Activated CD8-positive, alpha-beta T cell treated with anti-CD3 and anti-CD28 coated beads for 36 hours (primary cell): ENCODE measurements at places on chromosomes 6 and 20. TPM values are rescaled to one million over a fixed set of nuclear protein-coding genes. Genes with fewer than 3 reads are reported as not detected.

GRCh38 chr6:144585217-144585814 is 300.2 kb downstream of the UTRN start:
- peaks cover 8% of the 10 kb centered on the region for H3K36me3 ChIP-seq
- no peak for DNase-seq
- H3K4me1 ChIP-seq, result peaks cover 46% of the 10 kb centered on the region
- H3K27ac ChIP-seq, result no peak overlapping the region
- H3K27me3 ChIP-seq, result no peaks in the 10 kb centered on the region

DNA sequence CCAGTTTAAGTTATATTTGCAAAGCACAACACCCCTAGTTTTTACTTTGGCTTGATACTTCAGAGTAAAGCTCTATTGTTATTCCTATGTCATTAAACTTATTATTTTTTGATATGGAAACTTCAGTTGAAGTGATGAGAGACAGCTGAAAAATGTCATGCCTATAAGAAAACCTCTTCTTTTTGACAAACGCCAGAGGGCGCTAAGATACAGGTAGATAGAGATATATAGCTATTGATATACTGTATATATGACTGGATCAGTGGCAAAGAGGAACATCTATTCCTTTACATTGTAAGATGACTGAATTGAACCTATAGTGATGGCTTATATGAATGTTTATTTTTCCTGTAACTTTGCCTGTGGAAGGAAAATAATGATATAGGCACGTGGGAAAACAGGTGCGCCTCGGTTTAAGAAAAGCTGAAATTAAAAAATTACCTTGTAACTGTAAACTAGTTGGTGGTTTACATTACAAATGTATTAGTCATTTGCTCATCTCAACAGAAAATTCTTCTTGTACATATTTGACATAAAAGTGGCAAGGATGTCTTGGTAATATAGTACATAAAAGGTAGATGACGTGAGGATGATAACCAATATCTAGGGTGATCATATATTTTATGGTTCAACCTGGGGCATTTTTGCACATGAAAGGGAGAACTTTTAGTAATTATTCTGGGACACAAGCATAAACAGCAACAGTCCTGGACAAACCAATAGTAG is 74.1 kb downstream of the LAMA4 start:
- no peaks in the 10 kb centered on the region for H3K36me3 ChIP-seq
- H3K4me1 ChIP-seq, result no peaks in the 10 kb centered on the region
- H3K4me3 ChIP-seq, result no peak overlapping the region

DNA sequence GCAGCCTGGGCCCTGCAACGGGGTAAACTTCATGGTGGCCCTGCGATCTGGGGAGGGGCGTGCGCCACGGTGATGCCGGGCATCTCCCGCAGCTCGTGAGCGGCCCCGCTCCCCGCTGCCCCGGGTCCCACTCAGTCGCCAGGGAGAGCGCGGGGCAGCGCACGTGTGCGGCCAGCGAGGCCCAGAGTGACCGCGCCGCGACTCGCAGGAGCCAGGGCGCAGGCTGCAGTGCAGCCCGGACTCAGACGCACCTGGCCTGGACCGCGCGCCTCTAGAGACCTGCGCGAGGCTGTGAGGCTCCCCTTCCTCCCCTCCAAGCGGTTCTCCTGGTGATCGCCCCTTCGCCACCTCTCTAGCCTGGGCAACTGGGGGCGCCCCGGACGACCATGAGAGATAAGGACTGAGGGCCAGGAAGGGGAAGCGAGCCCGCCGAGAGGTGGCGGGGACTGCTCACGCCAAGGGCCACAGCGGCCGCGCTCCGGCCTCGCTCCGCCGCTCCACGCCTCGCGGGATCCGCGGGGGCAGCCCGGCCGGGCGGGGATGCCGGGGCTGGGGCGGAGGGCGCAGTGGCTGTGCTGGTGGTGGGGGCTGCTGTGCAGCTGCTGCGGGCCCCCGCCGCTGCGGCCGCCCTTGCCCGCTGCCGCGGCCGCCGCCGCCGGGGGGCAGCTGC is 652 bp downstream of the BMP6 start:
- H3K36me3 ChIP-seq, result no peaks in the 10 kb centered on the region
- peak; percentile 7 for DNase-seq

DNA sequence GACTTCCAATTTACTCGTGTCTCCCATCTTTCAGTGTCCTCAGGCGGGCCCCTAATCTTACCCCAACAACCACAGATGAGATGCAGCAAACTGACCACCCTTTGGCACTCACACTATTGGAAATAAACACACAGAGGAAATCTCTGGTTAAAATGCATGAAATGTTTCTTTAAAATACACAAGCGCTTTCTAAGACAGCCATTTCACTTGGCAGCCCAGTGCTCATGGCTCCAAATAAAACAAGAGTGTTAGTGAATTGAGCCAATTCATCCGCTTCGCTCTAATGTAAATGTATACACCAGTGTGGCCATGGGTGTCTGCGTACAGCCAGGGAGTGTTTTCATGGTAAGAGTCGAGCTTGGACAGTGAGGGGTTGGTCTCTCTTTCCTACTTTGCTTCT is 282.9 kb downstream of the CLIC5 start:
- DNase-seq, result no peak
- H3K4me1 ChIP-seq, result peaks cover 24% of the 10 kb centered on the region

GRCh38 chr6:62492192-62492822 is 206.3 kb upstream of the KHDRBS2 start:
- no peak overlapping the region for H3K27ac ChIP-seq
- no peak for DNase-seq
- H3K4me3 ChIP-seq, result no peak overlapping the region
- no peaks in the 10 kb centered on the region for H3K27me3 ChIP-seq
- no peaks in the 10 kb centered on the region for H3K36me3 ChIP-seq

DNA sequence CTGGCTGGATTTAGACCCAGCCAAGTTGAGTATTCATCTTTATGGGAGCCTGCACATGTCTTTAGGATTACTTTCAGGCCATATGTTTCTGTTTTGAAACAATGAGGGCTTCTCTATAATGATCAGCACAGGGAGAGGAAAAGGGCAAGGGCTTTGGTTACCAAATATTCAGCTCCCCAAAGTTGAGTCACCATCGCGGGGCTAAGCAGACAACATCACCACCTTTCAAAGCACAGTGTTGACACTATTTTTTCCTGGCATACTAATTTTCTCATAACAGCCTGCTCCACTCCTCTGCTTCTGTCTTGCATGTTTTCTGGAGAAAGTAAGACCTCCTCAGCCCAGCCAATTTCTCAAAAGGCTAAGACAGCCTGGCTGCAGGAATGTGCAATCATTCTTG is 4.9 kb downstream of the SCML4 start:
- peaks cover 10% of the 10 kb centered on the region for H3K36me3 ChIP-seq
- peak overlapping the region; percentile 88 for H3K4me3 ChIP-seq
- peak overlapping the region; percentile 94 for H3K27ac ChIP-seq
- H3K4me1 ChIP-seq, result peaks cover 72% of the 10 kb centered on the region

GRCh38 chr6:155188707-155189496 is 74.9 kb upstream of the CLDN20 start:
- H3K4me3 ChIP-seq, result no peak overlapping the region
- peaks cover 1% of the 10 kb centered on the region for H3K27me3 ChIP-seq
- H3K36me3 ChIP-seq, result no peaks in the 10 kb centered on the region

- H3K4me3 ChIP-seq, result no peak overlapping the region
- no peaks in the 10 kb centered on the region for H3K36me3 ChIP-seq
- H3K4me1 ChIP-seq, result no peaks in the 10 kb centered on the region
- peak; percentile 62 for DNase-seq
Observed at GRCh38 chr6:131694832-131695426, 6.3 kb downstream of the OR2A4 start.

DNA sequence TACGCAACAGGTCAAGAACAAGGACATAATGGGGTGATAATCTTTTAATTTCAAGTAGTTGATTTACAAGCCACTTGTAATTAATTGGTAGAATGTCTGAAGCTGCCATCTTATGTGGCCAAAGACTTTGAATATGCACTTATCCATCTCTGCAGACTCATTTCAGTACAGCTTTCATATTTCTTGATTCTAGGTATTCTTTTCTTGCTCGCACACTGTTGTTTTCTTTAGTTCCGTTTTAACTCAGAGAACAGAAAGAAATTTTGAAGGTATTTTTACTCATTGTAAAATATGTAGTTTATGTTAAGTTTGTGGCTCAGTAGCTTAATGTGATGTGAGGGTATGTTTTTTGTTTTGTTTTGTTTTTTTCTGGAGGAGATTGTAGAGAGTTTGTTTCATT is 73.9 kb downstream of the UBR2 start:
- H3K27ac ChIP-seq, result peak overlapping the region; percentile 77
- peaks cover 31% of the 10 kb centered on the region for H3K36me3 ChIP-seq
- no peak overlapping the region for H3K4me3 ChIP-seq
- no peaks in the 10 kb centered on the region for H3K27me3 ChIP-seq
- no peak for DNase-seq

DNA sequence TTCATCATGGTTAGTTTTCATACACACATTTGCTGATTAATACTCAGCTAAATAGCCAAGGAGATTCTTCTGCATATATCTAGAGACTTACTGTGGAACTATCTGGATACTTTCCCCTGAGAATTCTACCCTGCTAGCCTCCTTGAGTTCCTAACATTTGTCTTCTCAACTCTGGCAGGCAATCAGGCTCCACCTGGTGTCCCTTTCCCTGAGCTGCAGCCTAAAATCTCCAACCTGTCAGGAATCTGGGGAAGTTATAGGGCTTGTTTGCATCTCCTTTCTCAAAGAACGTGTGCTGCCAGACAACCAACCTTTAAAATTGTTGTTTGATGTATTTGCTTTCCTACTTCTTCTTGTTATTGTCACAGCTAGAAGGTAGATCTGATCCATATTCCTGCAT is 73.4 kb downstream of the FUT9 start:
- DNase-seq, result no peak
- H3K36me3 ChIP-seq, result no peaks in the 10 kb centered on the region
- no peak overlapping the region for H3K27ac ChIP-seq
- H3K4me1 ChIP-seq, result no peaks in the 10 kb centered on the region
- no peaks in the 10 kb centered on the region for H3K27me3 ChIP-seq

DNA sequence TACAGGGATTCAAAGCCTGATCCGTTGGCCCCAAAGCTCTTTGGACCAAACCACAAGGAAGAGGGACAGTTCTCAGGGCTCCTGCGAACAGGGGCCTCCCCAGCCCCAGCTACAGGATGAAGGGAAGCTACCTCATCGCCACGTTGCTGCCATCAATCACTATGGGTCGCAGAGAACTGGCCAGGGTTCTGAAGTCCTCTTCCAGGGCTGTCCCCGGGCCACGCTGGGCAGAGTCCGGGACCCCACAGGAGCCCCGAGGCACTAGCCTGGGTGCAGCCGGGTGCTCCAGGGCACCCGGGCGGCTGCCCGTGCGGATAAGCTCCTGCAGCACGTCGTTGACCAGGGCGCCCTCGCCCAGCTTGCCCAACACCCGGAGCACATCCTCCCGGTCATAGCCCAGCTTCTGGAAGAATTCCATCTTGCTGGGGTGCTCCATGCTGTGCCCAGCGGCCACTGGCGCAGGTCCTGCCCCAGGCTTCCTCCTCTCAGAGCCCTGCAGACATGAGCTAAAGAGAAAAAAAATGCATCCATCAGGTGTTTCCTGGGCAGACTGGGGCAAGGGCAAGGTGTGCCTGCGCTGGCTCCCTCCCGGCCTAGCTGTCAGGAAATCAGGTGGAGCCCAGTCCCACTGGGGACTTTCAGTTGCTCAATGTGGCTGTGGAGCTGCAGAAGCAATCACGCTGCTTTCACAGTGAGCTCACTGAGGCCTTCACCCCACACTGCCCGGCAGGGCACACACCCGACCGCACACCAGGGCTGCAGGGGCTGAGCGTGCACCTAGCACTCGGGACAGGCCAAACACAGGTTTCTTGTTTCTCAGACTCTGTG is 10.5 kb downstream of the ZC3H12D start:
- H3K27ac ChIP-seq, result no peak overlapping the region
- peaks cover 47% of the 10 kb centered on the region for H3K4me1 ChIP-seq
- no peak for DNase-seq
- no peaks in the 10 kb centered on the region for H3K27me3 ChIP-seq
- peaks cover 40% of the 10 kb centered on the region for H3K36me3 ChIP-seq

GRCh38 chr6:36685926-36686667 is 7.6 kb downstream of the CDKN1A start:
- H3K36me3 ChIP-seq, result peaks cover 42% of the 10 kb centered on the region
- H3K27me3 ChIP-seq, result no peaks in the 10 kb centered on the region
- no peak overlapping the region for H3K4me3 ChIP-seq
- peaks cover 24% of the 10 kb centered on the region for H3K4me1 ChIP-seq

- H3K27ac ChIP-seq, result no peak overlapping the region
- peaks cover 44% of the 10 kb centered on the region for H3K4me1 ChIP-seq
- DNase-seq, result no peak
- no peak overlapping the region for H3K4me3 ChIP-seq
- H3K36me3 ChIP-seq, result no peaks in the 10 kb centered on the region
- H3K27me3 ChIP-seq, result no peaks in the 10 kb centered on the region
Observed at GRCh38 chr6:105791179-105791578, 295.0 kb upstream of the PRDM1 start.

DNA sequence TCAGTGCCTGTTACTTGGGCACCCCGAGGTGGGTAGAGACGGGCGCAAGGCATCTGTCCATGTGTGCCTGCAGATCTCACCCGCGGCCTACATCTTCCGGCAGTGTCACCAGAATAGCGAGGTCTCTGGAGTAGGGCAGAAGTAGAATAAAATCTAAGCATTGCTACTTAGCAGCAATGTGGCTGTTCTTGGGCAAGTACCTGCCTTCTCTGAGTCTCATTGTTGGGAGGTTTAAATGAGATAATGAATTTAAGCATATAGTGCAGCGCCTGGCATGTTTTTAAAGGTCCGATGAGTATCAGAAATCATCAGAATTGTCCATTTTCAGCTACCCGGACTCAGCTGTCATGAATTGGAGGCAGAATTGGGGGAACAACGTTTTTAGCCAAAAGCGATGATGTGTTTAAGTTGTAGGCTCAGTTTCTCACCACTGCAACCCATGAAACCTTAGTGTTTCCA is 800 bp downstream of the ABCC10 start:
- no peaks in the 10 kb centered on the region for H3K27me3 ChIP-seq
- H3K27ac ChIP-seq, result peak overlapping the region; percentile 95
- H3K36me3 ChIP-seq, result peaks cover 3% of the 10 kb centered on the region
- peaks cover 16% of the 10 kb centered on the region for H3K4me1 ChIP-seq

DNA sequence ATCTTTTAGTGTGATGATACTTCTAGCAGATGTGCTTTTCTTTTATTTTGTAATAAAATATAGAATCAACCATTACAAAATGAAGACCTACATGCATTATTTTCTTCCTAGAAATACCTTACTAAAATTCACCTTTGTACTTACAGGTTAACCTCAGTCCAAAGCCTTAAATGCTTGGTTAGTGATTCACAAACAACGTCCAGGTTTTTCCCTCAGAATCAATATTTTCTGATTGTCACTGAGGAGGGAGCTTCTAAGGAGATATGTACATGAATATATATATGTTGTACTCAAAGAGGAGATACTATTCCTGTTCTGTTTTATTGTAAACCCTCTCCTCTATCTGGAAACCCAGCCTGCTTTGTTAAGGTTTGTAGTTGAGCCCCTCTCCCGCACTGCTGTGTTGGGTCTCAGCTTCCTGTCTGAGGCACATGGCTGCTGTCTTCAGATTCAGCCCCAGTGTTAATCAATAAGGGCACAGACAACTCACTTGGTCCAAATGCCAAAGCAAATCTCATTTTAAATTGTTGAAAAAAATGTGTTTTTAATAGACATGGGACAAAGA is 33.9 kb upstream of the HS3ST5 start:
- DNase-seq, result no peak
- no peaks in the 10 kb centered on the region for H3K4me1 ChIP-seq
- no peak overlapping the region for H3K4me3 ChIP-seq
- no peaks in the 10 kb centered on the region for H3K27me3 ChIP-seq
- H3K27ac ChIP-seq, result no peak overlapping the region
- H3K36me3 ChIP-seq, result no peaks in the 10 kb centered on the region

GRCh38 chr6:80544976-80545722 is 438.7 kb downstream of the BCKDHB start:
- peaks cover 5% of the 10 kb centered on the region for H3K27me3 ChIP-seq
- no peak overlapping the region for H3K27ac ChIP-seq
- H3K4me3 ChIP-seq, result no peak overlapping the region
- peaks cover 4% of the 10 kb centered on the region for H3K4me1 ChIP-seq

PDYN gene
- not detected for total RNA-seq

SAPCD1 gene
- 18.7 TPM for total RNA-seq

TRAPPC3L gene
- not detected for total RNA-seq

EFCAB8 gene
- total RNA-seq, result 0.92 TPM

COL21A1 gene
- not detected for total RNA-seq

IL17F gene
- total RNA-seq, result 0.76 TPM
